Activated CD8-positive, alpha-beta memory T cell treated with anti-CD3 and anti-CD28 coated beads for 24 hours (primary cell): ENCODE measurements at places on chromosomes 3 and 15.

- peak; percentile 51 for DNase-seq
Measured at GRCh38 chr3:46085421-46086082, 58.3 kb upstream of the XCR1 start.

- DNase-seq: no peak
Measured at GRCh38 chr3:19931767-19932188, 2.2 kb downstream of the EFHB start.

GRCh38 chr3:192919901-192920300 is 2.2 kb upstream of the MB21D2 start:
- no peak for DNase-seq

DNA sequence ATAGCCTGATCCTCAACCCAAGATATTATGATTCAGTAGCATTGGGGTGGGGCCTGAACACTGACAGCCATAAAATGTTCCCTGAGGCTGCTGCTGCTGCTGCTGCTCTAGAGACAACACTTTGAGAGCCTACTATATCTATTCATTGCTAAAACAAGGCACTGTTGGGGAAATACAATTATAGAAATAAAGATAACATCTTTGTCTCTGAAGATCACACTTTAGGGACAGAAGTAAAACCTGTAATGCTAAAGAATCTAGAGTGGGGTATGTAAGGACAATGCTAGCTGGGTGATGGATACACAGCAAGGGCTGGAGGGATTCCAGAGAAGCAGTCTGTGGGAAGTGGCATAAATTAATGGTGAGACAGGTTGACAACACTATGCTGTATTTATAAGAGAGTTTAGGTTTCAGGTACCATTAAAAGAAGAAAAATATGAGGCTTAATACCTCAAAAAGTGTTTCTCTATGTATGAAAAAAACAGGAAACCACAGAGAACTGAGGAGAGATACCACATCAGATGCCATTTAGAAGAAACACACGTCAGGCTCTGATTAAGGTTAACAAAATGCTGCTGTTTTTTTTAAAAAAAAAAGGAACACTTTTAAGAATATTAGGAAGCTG is 115.9 kb downstream of the CBLB start:
- no peak for DNase-seq

- no peak for DNase-seq
Measured at GRCh38 chr3:188440340-188440972, 286.5 kb downstream of the LPP start.

GRCh38 chr3:80688814-80689213 is 921.0 kb upstream of the ROBO1 start:
- DNase-seq: no peak

DNA sequence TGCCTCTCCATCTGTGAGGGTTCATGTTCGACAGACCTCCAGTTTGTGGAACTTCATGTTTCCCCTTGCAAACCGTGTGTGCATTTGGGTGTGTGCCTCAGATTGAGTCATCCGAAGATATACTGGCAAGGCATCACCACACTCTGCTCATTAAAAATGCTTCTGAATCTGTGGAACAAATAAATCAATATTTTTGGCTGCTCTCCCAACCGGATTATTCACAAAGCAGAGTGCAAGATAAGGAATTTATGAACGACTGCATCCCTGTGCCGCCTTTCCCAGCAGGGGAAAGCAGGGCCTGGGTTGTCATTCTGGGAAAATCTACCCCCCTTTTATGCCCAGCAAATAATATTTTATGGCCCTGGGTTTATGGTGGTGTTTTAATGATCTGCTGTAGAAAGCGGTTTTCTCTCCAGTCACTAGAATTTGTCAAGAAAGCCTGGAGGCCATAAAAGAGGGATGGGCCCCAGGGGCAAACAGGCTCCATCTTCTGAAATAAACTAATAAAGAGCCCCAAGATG is 4.2 kb upstream of the WNT5A start:
- DNase-seq: no peak

- peak; percentile 83 for DNase-seq
Measured at GRCh38 chr15:92077353-92078085, 224.0 kb downstream of the SLCO3A1 start.

- no peak for DNase-seq
Measured at GRCh38 chr15:35484231-35484945, 61.6 kb downstream of the DPH6 start.

DNA sequence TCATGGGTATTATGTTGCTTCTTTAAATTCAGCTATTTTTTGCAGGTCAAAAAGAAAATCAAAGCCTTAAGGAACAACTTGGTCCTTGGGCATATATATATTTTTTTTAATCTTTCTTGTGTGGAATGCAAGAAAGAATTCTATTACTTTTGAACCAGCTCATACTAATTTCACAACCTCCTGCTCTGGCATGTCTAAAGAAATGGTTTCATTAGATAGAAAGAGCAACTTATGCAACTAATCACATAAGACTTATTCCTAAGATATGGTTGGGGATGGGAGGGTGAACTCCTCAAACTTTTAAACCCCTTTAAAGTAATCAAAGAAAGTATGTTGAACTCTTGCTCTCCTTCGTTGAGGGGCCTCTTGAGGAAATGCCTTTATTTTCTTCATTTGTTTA is 114.9 kb downstream of the GMNC start:
- no peak for DNase-seq

- DNase-seq: no peak
Measured at GRCh38 chr15:64131547-64131946, 20.0 kb upstream of the SNX22 start.
